CD14-positive monocyte (primary cell): ENCODE measurements at places on chromosomes 7 and 10. TPM values are rescaled to one million over a fixed set of nuclear protein-coding genes. Genes with fewer than 3 reads are reported as not detected.

DNA sequence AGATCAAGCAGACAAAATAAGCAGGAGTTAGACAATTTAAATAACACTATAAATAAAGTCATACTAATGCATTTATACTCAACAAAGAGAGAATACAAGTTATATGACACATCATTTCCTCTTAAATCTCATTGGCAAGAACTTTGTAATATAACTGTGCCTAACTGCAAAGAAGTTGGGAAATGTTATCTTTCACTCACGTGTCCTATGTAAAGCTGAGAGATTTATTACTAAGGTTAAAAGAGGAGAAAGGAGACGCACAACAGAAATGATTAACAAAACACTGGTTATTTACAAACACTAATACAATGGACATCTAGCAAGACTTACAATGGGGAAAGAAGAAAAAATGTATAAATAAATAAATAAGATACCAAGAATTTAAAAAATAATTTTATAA is 12.7 kb upstream of the TMEM273 start:
- no peaks in the 10 kb centered on the region for H3K36me3 ChIP-seq
- H3K4me1 ChIP-seq = no peaks in the 10 kb centered on the region
- no peak overlapping the region for H3K27ac ChIP-seq
- no peaks in the 10 kb centered on the region for H3K27me3 ChIP-seq
- H3K4me3 ChIP-seq = no peak overlapping the region

The CCL24 gene
- 1.2 and 2.9 TPM in 2 replicates for polyA plus RNA-seq

DNA sequence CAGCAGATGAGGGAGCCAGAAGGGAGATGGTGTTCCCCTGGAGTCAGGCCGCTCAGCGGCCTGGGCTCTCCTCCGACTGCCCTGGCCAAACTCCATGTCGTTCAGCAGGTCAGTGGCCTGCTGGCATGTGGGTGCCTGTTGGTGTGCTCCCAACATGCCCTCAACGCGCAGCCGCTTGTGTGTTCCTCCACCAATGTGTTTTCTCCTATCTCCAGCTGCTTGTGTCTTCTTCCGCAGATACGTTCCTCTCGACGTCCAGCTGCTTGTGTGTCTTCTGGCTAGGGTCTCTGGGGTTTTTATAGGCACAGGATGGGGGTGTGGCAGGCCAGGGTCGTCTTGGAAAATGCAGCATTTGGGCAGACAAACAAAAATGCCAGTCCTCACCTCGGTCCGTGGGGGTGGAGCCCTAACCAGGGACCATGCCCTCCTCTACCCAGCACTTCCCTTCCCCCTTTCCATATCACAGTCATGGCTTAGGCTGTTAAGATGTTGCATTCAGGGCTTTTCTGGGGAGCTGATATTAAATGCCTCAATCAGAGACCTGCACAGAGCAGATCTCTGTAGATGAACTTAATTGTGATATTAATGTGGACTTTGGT is 111.6 kb downstream of the TMEM178B start:
- no peak for DNase-seq
- no peak overlapping the region for H3K4me3 ChIP-seq
- H3K27me3 ChIP-seq = no peaks in the 10 kb centered on the region
- no peak overlapping the region for H3K27ac ChIP-seq
- no peaks in the 10 kb centered on the region for H3K4me1 ChIP-seq

The SKIDA1 gene
- polyA plus RNA-seq = 0.05 and 0.15 TPM in 2 replicates

GRCh38 chr10:3982746-3983442 is 197.9 kb upstream of the KLF6 start:
- H3K36me3 ChIP-seq = no peaks in the 10 kb centered on the region
- H3K27ac ChIP-seq = no peak overlapping the region
- H3K4me3 ChIP-seq = no peak overlapping the region
- H3K27me3 ChIP-seq = no peaks in the 10 kb centered on the region
- no peak for DNase-seq

- DNase-seq = no peak
- no peaks in the 10 kb centered on the region for H3K36me3 ChIP-seq
- H3K4me3 ChIP-seq = no peak overlapping the region
- H3K4me1 ChIP-seq = no peaks in the 10 kb centered on the region
- H3K27me3 ChIP-seq = no peaks in the 10 kb centered on the region
Observed at GRCh38 chr10:24177636-24178035, 31.3 kb upstream of the KIAA1217 start.

GRCh38 chr10:9554321-9554720 is 1463.4 kb upstream of the CELF2 start:
- H3K4me3 ChIP-seq = no peak overlapping the region
- no peak for DNase-seq
- no peak overlapping the region for H3K27ac ChIP-seq
- H3K36me3 ChIP-seq = no peaks in the 10 kb centered on the region
- H3K27me3 ChIP-seq = no peaks in the 10 kb centered on the region
- no peaks in the 10 kb centered on the region for H3K4me1 ChIP-seq

GRCh38 chr10:30558411-30558810 is 71.1 kb downstream of the LYZL2 start:
- H3K27ac ChIP-seq = peak overlapping the region; percentile 76
- H3K4me3 ChIP-seq = no peak overlapping the region
- DNase-seq = no peak
- H3K36me3 ChIP-seq = no peaks in the 10 kb centered on the region
